ENCODE measurements at places on chromosomes 16 and 17.

GRCh38 chr16:11576427-11577289, 10.1 kb downstream of the LITAF start:
- DNase-seq, result no peak

DNA sequence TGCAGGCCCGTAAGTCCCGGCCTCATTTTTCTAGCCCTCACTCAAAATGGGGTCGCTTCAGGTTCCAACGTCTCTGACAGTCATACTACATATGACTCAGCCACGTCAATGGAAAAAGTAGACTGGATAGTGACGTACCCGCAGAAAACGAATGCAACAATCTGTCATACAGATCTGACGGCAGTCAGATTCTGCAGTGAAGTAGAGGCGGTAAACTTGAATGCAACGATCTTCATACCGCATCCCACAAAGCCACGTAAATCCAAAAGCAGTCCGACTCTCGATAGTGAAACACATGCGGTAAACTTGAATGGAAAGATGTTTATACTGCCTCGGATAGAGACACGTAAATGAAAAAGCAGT, 38.4 kb upstream of the ARL4D start:
- peak; percentile 88 for DNase-seq

- no peak for DNase-seq
Observed at GRCh38 chr17:57309479-57309878, 53.2 kb downstream of the MSI2 start.

- no peak for DNase-seq
Observed at GRCh38 chr16:10846213-10846998, 27.8 kb upstream of the TVP23A start.

GRCh38 chr16:70474320-70475053, 20.1 kb downstream of the FCSK start:
- no peak for DNase-seq

DNA sequence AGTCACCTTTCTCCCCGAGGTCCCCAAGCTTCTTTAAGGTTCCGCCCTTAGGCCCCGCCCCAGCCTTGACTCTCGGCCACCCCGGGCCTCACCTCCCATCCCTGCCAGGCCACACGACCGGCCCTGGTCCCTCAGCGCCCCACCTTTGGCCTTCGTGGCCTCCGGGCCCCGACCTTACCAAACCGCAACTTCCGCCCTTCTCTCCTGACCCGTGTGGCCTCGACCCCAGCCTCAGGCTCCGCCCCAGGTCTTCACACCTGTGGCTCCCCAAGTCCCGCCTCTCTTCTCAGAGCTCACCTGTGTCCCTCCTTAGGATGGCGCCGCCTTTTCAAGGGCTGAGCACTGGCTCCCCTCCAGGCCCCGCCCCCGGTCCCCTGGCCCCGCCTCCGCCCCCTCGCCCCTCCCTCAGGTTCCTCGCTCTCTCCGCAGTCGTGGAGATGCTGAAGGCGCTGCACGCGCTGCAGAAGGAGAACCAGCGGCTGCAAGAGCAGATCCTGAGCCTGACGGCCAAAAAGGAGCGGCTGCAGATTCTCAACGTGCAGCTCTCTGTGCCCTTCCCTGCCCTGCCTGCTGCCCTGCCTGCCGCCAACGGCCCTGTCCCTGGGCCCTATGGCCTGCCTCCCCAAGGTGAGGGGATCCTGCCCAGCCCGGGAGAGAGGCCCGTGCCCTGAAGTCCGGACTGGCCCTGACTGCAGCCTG, 10.0 kb upstream of the CISD3 start:
- no peak for DNase-seq

GRCh38 chr17:55168958-55169687, 95.6 kb upstream of the HLF start:
- no peak for DNase-seq

DNA sequence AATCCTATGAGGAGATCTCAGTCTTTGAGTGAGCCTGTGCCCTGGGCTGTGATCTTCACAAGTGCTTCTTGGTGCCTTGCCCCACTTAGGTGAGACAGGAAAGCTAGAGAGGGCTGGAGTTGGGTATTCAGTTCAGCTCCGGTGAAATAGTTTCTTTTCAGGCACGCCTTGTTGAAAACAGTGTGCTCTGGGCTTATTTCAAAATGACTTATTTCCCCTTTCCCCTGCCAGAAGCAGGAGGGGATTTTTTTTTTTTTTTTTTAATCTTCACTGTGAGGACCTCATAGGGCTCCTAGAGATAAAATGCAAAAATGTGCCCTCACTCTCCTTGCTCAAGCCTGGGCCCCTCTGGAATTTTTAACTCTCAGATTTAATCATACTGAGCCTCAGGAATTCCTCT, 27.2 kb downstream of the MOSMO start:
- no peak for DNase-seq

DNA sequence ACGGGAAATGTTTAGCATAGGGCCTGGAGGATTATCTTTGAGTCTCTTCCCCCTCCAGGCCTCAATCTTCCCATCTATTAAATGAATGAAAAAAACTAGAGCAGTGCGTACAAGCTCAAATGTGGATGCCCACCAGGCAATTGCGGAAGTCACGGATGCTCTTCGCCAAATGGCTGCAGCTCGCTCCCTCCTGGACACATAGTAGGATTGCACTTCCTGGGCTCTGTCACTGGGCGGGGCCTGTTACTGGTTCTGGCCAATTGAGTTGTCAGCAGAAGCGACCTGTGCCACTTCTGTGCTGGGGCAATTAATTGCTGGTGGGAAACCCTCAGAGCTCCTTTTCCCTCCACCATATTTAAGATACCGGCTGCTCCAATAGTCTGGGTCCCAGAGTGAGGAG, 168.2 kb upstream of the IRX6 start:
- DNase-seq, result no peak

- no peak for DNase-seq
Observed at GRCh38 chr17:19453296-19453695, 42.3 kb downstream of the RNF112 start.

DNA sequence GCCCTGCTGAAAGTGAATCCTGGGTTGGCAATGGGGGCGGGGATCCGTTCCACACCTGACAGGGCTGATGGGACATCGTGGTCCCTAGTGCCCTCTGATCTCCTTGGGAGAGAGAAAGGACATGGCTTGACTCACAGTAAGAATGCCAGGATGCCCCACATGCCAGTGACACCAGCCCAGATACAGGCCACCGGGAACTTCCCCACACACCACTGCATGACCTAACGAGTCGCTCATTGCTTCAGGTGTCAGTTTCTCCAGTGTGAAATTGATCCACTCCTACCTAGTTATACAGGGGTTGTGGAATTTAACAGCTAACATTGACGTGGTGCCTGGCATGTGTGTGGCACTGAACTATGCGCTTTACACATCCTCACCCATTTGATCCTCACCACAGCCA, 7.5 kb downstream of the CD300LG start:
- no peak for DNase-seq

- DNase-seq, result no peak
Observed at GRCh38 chr16:75307506-75307905, 56.1 kb upstream of the BCAR1 start.

DNA sequence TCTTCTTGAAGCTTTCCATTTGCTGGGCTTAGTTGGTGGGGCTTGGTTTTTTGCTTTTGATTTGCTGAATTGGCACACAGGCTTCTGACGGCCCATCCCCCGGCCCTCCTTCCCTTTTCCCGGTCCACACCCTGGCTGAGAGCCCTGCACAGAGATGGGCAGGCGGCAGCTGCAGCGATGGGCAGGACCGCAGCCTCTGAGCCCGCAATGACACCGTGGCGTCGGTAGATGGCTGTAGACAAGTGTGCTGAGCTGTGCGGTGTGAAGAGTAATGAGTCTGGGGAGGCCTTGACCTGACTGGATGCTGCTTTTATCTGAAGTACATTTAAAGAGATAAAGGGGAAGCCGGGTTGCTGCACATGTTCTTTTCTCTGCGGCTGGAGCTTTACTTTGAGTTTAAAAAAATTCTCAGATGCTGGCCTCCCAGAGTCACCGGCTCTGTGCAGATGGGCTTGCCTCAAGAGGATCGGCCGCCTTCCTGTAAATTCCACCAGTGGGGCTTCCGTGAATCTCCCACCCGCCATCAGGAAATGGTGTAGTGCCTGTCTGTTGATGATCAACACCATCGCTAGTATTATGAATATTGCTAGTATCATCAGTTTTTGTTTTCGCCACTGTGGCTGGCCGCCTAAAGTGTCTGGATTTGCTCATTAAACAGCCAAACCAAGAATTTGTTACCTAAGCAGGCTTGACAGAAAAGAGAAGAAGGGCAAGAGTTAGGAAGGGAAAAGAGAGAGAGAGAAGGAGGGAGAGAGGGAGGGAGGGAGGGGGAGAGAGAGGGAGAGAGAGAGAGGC, 245.6 kb upstream of the RBFOX1 start:
- no peak for DNase-seq

GRCh38 chr16:22932032-22932771, 118.2 kb downstream of the HS3ST2 start:
- no peak for DNase-seq

DNA sequence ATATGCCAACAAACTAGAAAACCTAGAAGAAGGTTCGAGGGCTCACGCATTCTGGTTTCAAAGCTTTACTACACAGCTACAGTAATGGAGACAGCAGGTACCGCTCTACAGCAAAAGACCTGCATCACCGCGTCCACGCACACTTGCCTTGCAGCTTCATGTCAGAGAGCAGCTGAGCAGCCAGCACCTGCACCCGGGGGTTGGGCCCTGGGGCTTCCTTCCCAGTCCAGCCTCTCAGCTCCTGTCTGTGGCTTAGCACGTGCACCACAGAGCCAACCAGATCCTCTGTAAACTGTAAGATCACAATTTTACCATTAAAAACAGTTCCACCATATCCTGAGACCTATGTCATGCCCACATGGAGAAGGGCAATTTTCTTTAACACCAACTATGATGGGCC, 15.3 kb downstream of the MEAK7 start:
- no peak for DNase-seq

DNA sequence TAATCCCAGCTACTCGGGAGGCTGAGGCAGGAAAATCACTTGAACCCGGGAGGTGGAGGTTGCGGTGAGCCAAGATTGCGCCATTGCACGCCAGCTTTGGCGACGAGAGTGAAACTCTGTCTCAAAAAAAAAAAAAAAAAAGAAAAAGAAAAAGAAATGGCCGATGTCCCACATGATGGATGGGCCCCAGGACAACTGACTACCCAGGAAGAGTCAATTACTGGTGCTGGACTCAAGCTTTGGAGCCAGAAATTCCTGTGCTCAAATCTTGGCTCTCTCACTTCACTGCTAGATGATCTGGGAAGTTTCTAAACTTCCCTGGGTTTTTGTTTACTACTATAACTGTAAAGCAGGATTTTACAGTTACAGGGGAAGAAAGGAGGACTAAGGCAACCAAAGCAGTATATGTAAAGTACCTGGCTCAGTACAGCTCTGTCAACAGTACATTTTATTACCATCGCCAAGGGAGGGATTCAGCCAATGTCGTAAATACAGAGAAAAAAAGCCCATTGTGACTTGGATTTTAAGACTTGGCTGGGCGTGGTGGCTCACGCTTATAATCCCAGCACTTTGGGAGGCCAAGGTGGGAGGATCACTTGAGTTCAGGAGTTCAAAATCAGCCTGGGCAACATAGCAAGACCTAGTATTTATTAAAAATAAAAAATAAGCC, 11.9 kb downstream of the C16orf86 start:
- DNase-seq, result no peak

GRCh38 chr16:22355487-22355908, 18.9 kb downstream of the CDR2 start:
- DNase-seq, result no peak

DNA sequence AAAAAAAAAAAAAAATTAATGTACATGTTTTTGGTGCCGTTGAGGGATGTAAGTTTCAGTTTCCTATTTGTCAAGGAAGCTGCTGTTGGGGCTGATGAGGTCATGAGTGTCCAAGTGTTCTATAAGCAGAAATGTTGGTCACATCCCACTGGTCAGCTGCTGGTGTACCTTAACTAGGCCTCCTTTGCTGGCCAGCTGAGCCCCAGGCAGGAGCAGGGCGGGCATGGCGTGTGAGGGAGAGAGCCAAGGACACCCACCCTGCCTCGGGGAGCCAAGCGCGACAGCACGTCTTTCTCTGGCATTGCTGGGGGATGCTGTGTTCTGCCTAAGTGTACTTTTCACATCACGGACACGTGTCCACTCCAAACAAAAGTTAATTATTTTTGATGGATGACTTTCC, 108.1 kb upstream of the CDC42EP4 start:
- no peak for DNase-seq

GRCh38 chr17:867896-868489, 85.8 kb downstream of the MRM3 start:
- no peak for DNase-seq

DNA sequence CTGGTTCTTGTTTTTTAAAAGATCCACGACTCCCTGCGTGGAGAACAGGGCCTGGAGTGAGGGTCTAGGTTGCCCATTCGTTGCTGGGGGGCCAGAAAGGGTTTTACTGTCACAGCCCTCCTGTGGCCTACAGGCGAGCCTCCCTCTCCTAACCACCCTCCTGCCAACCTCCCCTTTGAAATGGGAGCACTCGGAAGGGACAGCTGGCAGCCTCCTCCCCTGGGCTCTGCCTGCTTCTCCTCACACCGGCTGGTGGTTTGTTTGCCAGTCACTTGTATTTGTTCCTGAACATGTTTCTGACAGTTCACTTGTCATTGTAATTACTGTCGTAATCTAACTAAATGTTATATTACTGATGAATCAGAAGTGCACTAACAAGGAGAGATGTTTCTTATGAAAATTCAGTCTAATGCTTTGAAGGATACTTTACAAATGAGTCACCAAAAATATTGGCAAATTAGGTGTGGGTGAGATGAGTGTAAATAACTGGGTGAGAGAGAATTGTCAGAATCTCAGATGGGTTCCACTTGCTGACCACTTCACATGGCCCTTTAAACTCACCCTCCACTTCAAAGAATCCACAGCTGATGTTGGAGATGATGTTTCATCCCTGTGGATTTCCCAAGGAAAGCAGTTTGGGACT, 2.7 kb upstream of the SPPL2C start:
- DNase-seq, result no peak

GRCh38 chr17:76327696-76328095, 19.6 kb upstream of the QRICH2 start:
- DNase-seq, result no peak

- DNase-seq, result no peak
Observed at GRCh38 chr16:89177501-89177900, 6.0 kb downstream of the CDH15 start.

GRCh38 chr16:11390573-11391495, 45.6 kb downstream of the RMI2 start:
- DNase-seq, result no peak

DNA sequence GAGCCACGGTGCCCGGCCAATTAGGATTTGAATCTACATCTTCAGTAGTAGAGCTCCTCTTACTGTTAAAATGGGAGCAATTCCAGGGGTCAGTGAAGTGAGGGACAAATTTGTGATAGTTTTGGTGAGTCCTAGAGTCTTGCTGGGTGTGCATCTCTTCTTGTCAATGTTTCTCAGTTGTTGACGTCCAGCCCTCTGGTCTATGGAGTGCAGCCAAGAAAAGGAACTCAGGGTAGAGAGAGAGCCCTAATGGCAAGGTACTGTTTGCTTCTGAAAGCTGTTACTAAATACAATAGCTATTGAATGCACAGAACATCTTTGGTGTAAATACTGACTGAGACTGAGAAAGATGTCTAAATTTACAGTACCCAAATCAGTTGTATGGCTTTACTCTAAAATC, 282.5 kb upstream of the SALL1 start:
- no peak for DNase-seq

GRCh38 chr17:38867968-38868816, 1.7 kb upstream of the LASP1 start:
- peak; percentile 22 for DNase-seq

- DNase-seq, result no peak
Observed at GRCh38 chr17:42098730-42099399, 592 bp upstream of the ZNF385C start.
